ENCODE measurements at places on chromosomes 3 and 15. TPM values are rescaled to one million over a fixed set of nuclear protein-coding genes. Genes with fewer than 3 reads are reported as not detected.

LRIG1 gene
- total RNA-seq, result 10.6 TPM

COL6A6 gene
- not detected for total RNA-seq

PLOD2 gene
- not detected for total RNA-seq

MTFMT gene
- total RNA-seq, result 9.3 TPM
